ENCODE measurements at places on chromosomes 3 and 15.

GRCh38 chr15:85125056-85125661, 143.5 kb downstream of the PDE8A start:
- no peaks in the 10 kb centered on the region for H3K36me3 ChIP-seq
- no peak for DNase-seq
- no peaks in the 10 kb centered on the region for H3K4me1 ChIP-seq
- no peak overlapping the region for H3K27ac ChIP-seq

DNA sequence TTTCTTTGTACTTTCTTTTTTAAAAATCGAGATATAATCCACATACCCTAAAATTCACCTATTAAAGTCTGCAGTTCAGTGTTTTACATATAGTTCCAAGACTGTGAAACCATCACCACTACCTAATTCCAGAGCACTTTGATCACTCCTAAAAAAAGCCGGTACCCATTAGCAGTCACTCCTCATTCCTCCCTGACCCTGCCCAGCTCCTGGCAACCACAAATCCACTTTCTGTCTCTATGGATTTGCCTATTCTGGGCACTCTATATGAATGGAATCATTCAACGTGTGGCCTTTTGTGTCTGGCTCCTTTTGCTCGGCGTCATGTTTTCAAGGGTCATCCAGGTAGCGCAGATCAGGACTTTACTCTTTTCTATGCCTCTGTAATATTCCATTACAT, 17.3 kb downstream of the TRPM1 start:
- no peaks in the 10 kb centered on the region for H3K27me3 ChIP-seq
- H3K27ac ChIP-seq, result no peak overlapping the region
- H3K4me3 ChIP-seq, result no peak overlapping the region
- H3K4me1 ChIP-seq, result no peaks in the 10 kb centered on the region
- DNase-seq, result no peak

- no peaks in the 10 kb centered on the region for H3K36me3 ChIP-seq
- no peaks in the 10 kb centered on the region for H3K27me3 ChIP-seq
- no peak overlapping the region for H3K4me3 ChIP-seq
- peak overlapping the region; percentile 28 for H3K27ac ChIP-seq
- no peak for DNase-seq
Measured at GRCh38 chr3:8657804-8658305, 13.3 kb upstream of the SSUH2 start.

DNA sequence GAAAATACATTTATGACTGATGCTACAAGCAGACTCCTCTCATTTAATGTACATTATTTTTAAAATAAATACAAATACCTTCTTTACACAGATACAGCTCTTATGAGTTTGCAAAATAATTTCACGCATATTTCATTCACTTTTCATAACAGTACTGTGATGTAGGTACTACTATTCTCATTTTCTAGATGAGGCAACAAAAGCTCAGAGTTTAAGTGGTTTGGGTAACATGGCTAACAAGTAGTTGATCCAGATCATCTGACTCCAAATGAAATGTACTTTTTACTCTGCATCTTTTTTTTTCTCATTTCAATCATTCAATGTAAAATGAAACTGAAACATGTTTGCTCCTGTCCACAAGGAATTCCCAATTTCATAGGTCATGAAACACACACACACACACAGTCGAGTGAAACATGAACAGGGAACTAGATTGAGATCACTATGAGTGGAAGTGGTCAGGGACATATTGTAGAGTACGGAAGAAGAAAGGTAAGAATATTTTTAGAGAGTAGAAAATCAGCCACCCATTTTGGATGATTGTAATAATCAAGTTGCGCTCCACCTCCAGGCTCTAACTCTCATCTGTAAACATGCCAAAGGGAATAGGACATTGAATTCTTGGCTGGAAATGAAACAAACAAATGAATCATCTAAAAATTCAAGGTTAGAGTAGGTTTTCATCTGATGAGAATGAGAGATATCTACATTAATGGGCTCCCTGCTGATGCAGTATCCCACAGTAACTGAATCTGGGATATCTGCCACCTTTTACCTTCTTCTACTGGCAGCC, 92.4 kb downstream of the CLDN1 start:
- no peaks in the 10 kb centered on the region for H3K27me3 ChIP-seq
- H3K4me1 ChIP-seq, result no peaks in the 10 kb centered on the region
- no peak overlapping the region for H3K4me3 ChIP-seq
- H3K27ac ChIP-seq, result no peak overlapping the region

DNA sequence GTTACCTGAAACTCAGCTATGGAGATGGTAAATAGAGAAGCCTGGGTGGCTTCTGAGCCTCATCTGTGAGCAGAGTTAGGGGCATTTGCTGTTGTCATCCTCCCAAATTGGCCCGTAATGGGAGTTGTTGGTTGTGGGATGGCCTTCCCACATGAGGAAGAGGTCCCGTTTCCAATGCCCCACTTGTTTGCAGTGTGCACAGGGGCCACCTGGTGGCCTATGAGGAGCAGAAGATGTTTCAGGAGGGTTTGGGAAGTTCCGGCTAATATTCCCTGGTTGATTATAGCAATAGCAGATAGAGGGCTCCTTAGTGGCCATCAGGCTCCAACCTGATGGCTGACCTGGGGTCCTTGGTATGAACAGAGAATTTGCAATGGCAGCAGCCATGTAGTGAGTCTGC, 1546.5 kb downstream of the OTOL1 start:
- no peak overlapping the region for H3K27ac ChIP-seq
- H3K27me3 ChIP-seq, result no peaks in the 10 kb centered on the region
- no peak for DNase-seq
- H3K4me3 ChIP-seq, result no peak overlapping the region
- no peaks in the 10 kb centered on the region for H3K4me1 ChIP-seq

All from sigmoid colon (tissue), 7 donors.